ENCODE measurements at places on chromosomes 7 and 10.

DNA sequence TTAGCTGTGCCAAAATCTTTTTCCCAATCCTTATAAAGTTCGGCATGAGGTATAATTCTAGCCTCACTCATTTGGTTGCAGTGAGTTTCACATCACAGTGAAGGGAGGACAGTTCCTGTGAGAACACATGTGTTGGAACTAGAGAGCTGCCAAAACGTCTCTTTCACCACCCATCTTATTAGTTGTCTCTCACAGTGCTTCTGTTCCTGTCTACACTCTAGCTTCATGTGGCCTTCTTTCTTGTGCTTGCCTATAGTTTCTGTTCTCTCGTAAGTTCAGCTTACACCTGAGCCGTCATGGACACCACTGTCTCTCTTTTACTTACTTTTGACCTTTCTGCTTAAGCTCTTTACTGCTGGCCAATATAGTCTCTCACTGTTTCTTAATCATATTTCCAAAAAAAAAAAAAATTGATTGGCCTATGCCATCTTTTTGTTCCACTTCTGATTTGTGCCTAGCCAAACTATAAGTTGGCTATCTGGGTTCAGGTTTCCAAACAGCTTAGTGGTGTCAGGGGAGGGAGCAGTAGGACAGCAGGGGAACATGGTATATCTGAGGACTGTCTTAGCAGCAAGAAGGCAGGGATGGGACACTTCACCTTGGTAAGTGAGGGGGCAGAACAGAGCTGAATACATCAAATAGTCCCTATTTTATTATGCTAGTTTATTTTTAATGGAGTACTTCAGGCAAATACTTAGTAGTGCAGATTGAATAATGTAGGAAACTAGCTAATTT lies 38.0 kb downstream of the ZNRF2 start:
- peak; percentile 35 for DNase-seq

DNA sequence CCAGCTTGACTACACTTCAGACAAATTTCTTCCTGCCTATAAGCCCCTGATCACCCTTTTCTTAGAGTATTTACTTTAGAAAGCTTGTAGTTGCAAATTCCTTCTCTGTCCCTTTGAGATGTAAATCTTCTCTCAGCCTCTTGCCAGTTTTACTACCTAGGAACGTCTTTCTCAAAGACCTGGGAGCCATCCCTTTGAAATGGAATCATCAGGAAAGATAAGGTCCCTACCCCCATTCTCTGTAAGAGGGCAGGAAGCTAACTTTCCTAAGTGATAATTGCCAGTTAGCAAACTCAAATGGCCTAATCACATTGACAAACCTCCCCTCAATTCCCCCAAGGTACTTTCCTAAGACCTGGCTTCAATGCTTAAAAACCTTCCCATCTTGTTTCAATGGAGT lies 304.5 kb downstream of the MDFIC start:
- DNase-seq = no peak

GRCh38 chr10:98910546-98910945 lies 325.1 kb downstream of the HPSE2 start:
- no peak for DNase-seq

GRCh38 chr10:96586419-96587263 lies at the start of gene TM9SF3:
TM9SF3 (minus strand) TSS chr10:96587012; CDS start chr10:96586835, 177 bp downstream.
- DNase-seq = peak; percentile 93

GRCh38 chr7:115153769-115154477 lies 232.0 kb downstream of the MDFIC start:
- DNase-seq = no peak

GRCh38 chr10:131901181-131901829 lies 497 bp downstream of the PPP2R2D start:
- peak; percentile 34 for DNase-seq

DNA sequence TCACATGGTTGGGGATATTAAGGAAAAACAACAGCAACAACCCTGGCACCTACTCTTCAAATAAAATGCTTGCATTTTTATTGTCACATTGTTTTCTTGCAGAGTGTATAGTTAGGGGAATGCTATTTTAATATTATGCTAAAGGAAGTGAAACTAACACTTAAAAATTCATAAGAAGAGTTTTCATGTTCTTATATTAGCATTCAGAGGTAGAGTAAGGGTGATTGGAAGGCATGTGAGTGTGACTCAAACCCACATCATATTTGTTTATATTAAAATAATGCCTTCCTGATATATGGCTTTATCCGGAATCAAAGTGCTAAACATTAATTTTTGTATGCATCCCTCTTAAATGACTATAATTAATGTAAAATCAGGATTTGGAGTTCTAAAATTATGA lies 59.8 kb upstream of the TES start:
- no peak for DNase-seq

DNA sequence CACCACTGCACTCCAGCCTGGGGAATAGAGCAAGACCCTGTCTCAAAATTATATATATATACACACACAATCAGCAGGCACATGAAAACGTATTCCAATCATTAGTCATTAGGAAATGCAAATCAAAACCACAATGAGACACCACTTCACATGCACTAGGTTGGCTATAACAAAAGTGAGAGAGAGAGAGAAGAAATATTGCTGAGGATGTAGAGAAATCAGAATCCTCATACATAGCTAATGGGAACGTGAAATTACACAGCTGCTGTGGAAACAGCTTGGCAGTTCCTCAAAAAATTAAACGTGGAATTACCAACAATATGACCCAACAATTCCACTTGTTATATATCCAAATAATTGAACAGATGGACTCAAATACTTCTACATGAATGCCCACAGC lies 43.3 kb upstream of the CNNM1 start:
- DNase-seq = peak; percentile 67

GRCh38 chr7:117875566-117875965 lies 2.3 kb upstream of the CTTNBP2 start:
- DNase-seq = no peak

DNA sequence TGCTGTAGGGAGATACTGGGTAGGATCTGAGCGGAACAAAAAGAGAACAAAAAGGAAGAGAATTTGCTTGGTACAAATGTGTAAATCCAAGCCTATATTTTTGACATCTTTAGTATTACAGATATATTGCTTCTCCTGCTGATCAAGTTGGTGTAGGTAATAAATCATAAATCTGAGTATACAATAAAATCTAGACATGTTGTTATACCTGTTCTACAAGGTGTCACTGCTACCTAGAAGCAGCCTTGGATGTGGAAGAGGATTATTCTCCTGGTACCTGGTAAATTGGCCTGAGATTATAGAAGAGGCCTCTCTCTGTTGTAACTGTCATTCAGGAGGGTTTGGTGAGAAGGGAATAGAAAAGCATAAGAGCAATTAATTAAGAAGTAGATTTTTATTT lies 89.9 kb upstream of the LSM8 start:
- DNase-seq = no peak

DNA sequence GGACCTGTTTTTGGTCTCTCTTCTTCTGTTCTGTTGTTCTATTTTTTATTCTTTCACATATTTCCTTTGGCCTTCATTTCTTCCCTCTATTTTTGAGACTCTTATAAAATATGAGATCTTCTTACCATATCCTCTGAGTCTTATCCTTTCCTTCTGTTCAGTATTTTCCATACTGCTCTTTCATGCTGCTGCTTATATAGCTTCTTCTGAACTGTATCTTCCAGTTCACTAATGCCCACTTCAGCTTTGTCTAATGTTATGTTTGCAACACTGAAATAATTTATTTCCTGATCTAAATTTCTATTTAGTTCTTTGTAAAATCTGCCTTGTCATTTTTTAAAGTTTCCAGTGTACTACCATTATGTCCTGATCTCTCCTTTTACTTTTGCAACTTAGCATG lies 12.8 kb downstream of the TMEM168 start:
- no peak for DNase-seq

- no peak for DNase-seq
Measured at GRCh38 chr7:13800694-13801448, 188.6 kb downstream of the ETV1 start.

DNA sequence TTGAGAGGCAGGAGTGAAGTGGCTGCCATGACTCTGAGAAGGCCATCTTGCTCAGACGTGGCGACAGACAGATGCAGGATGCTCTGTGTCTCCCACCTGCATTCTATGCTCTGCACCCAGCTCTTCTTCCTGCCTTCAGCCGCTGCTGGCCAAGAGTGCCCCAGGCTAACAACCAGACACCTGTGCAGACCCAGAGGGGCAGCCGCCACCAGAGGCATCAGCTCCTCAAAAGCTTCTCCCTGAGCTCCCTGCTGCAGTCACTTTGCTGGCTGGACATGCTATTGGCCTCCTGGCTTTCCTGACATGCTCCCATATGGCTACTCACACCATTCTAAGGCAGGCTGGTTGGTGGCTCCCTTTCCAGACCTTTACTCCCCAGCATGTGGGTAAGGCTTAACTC lies 70.6 kb upstream of the GRB10 start:
- no peak for DNase-seq
